ENCODE measurements at places on chromosomes 6 and 20. TPM values are rescaled to one million over a fixed set of nuclear protein-coding genes. Genes with fewer than 3 reads are reported as not detected.

DNA sequence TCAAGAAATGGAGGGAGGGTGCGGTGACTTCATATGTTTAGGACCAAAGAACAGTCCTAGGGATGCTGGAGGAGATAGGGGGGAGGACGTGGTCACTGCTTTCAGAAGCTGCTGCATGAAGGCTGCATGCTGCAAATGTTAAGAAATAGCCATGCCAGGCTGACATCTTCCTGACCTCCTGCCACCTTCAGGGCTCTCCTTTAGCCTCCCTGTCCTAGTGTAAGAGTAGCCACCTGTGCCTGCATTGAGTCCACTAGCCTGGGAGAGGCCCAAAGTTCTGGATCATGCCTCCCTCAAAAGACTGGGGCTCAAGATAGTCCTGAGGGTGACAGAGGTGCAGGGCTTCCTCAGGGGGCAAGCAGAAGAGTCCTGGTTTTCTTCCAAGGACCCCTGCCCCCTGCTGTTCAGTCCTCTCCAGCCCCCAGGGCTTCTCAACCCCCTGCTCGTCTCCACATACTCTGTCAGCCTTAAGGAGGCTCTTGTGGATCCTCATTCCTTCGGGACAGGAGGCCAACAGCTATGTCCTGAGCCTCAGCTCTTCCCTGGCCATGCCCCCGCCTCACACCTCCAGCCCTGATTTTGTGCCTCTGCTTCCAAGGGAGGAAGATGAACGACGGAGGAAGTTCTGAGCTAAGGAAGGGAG, 96.3 kb downstream of the MRPL14 start:
- no peak for DNase-seq

DNA sequence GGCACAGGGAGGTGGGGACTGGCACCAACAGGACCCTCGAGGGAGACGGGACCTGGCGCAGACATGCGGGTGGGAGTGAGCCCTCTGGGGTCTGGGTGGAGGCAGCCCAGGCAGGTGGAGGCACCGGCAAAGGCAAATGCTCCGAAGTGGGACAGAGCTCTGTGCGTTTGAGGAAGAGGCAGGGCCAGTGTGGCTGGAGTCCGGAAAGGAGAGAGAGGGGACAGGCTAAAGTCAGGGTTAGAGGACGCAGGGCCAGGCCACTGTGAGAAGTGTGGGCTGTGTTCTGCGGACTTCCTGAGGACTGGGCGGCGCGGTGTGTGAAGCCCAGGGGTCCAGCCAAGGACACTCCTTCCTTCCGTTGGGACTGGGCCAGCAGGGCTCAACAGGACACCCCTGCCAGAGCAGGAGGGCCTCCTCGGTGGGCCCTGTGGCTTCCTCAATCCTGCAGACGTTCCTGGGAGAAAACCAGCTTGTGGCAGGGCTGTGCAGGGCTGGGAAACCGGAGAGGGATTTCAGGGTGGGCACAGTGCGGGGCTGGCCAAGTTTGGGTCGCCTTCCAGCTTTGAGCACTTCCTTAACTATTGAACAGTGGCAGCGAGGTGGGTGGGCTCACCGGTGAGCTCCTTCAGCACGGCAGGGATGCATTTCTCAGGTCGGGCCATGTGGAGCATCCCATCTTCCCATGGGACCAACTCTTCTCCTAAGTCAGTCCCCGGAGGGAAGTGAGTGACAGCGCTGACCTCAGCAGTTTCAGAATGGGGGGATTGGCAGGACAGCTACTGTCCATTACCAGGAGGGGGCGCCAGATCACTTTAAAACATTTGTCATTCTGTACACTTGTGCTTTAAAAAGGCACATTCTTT, 22.5 kb downstream of the MOCS3 start:
- DNase-seq, result peak; percentile 62

- DNase-seq, result no peak
Observed at GRCh38 chr6:151992091-151992490, 184.6 kb downstream of the ESR1 start.

GRCh38 chr6:150905769-150906168, 40.3 kb downstream of the MTHFD1L start:
- DNase-seq, result no peak

DNA sequence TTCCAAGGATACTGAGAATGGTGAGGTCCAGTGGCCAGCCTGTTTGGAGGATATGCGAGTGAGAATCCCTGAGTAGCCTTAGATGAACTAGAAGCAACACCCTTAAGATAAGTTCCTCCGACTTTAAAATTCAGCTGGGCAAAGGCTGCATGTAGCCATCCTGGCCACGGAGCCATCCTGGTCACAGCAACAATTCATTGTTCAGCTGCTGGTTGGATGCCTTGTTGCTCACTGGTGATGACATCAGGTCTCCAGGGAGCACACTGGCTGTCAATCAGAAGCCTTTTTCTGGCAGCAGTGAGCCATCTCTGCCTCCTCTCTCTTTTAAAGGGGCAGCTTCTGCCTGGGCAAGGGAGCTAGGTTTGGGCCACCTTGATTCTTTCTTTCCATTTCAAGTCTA, 22.4 kb upstream of the RIMS4 start:
- peak; percentile 69 for DNase-seq

GRCh38 chr6:124812067-124812466, 150.2 kb upstream of the RNF217 start:
- DNase-seq, result no peak

DNA sequence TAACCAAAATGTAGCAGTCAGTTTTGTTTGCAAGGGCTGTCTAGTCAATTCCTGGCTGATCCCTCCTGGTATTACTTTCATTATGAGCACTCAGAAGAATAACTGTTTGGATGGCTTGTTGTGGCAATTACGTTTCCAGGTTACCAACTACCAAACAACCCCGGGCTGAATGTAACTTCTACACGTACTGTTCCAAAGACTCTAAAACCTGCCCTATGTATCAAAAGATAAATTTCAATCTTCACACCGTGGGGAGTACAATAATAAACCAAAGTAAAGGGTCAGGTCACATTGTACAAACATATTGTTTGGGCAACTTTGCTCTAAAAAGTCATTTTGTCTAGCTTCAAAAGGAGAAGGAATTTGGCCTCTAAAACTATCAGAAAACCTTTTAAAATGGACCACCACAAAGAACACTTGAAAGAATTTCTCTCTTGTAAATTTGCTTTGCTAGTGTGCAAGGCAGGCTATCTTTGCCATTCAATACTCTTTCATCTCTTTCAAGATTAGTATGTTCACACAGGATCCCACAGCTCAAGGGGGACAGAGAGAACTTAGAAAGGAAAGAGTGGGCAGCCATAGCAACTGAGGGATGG, 27.6 kb downstream of the DCDC2 start:
- no peak for DNase-seq

DNA sequence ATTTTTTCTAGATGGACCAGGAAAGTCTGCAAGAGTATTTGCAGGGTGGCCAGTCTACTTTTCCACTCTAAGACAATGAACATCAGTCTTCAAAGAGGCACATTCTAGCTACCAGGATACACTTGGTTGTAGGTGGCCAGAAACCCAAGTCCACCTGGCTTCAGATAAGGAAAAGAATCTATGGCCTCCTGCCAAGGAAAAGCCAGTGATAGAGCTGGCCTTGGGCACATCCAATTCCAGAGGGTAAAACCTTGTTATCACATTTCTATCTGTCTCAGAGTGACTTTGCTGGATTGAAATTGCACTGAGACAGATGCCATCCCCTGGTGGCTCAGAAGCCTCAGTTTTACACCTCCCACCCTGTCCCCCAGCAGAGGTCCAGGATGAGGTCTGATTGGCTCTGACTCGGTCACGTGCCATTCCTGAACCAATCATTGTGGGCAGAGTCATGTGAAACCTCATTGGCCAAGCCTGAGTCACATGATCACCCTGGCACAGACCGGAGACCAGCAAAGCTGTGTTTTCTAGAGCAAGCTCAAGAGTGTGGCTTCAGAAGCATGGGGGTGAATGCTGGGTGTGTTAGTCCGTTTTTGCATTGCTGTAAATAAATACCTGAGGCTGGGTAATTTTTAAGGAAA, 497.4 kb upstream of the SULF2 start:
- DNase-seq, result no peak

GRCh38 chr6:126091466-126091865, 105.1 kb downstream of the TRMT11 start:
- no peak for DNase-seq

GRCh38 chr6:43736211-43736786, 33.7 kb upstream of the VEGFA start:
- no peak for DNase-seq

GRCh38 chr20:43363506-43363905, 94.2 kb upstream of the SRSF6 start:
- DNase-seq, result no peak

DNA sequence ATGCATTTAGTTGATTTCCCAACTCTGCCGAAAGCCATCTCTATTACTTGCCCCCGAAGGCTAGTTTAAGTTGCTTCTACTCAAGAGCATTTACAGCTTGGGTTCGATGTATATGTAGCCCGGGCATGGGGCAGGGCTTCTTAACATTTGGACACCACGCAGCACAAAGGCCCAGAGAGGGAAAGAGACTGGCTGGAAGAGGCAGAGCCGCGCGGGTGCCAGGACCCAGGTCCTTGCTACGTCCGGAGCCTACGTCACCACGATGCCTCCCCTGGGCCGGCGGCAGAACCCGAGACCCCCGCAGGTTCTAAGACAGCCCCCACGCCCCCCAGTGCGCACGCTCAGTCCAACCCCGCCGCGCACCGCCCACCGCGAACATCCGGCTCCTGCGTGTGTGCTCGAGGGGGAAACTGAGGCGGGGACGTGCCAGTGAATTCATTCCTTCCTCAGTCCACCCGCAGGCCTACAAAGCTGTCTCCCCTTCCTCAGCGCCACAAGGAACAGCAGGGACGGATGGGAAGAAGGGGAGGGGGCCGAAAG, 367 bp upstream of the PCIF1 start:
- peak; percentile 83 for DNase-seq

DNA sequence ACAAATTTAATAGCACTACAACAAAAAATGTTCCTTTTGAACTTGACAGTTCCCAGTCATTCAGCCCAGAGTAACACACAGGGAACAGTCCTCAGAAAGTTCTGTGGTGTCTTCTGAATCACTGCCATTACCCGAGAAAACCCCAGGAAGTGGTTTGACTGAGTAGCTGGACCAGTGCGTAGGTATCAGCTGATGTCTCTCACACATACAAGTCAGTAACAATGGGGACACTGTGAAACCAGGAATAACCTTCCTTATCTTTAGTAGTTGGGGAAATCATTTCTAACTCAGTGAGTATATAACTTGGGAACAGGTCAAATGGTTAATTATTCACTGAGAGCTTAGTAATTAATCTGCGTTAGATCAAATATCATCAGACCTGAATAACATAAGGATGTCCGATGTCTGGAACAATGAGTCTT, 73.1 kb downstream of the HIVEP2 start:
- no peak for DNase-seq

GRCh38 chr20:53547664-53548239, 45.9 kb downstream of the ZNF217 start:
- peak; percentile 25 for DNase-seq

DNA sequence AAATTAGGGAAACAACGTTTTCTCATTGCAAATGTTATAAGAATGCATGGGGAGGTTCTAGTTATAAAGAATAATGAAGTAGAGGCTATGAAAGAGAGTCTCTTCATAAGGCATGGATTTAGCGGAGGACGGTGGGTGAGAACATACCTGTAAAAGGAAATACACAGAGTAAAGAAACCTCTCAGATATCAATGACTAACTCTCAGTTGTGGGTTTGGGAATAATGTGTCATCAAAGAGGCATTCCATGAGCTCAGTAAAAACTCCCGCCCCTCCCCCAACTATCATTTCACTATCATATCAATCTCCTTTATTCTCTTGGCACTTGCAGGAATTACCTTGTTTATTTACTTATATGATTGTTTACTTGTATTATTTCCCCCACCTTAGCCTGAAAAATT, 695.4 kb downstream of the PTPRT start:
- DNase-seq, result no peak

GRCh38 chr20:6115221-6115895, 7.5 kb downstream of the FERMT1 start:
- DNase-seq, result no peak

DNA sequence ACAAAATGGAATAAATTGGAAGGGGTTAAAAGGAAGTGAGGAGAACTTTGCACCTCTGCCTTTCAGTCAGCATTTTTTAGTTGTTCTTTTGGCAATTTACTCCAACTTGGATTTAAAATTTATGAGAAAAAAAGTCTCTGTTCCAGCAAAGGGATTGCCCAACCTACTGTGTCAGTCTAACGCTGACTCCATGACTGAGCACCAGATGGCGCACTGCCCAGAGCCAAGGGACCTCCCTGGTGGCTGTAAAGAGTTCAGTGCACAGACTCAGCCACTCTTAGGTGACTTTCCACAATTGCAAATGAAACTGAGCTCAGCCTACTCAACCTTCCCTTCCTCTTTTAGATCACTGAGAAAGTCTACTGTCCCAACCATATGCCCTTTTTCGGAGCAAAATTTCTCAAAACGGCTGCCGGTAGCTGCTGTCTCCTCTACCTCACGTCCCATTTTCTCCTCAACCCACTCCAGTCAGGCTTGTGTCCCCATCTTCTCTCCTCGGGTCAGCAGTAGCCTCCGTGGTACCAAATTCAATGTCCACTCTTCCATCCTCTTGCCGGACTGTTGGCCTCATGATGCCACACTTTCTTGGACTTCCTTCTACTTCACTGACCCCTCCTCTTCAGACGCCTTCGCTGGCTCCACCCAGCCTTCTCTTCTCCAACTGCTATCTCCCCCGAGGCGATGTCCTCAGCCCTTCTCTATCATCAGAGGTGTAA, 38.7 kb downstream of the GSTA2 start:
- DNase-seq, result peak; percentile 9

GRCh38 chr20:58950603-58951002, 30.5 kb upstream of the NELFCD start:
- no peak for DNase-seq

GRCh38 chr6:143697076-143697800, 19.5 kb downstream of the PHACTR2 start:
- DNase-seq, result no peak

DNA sequence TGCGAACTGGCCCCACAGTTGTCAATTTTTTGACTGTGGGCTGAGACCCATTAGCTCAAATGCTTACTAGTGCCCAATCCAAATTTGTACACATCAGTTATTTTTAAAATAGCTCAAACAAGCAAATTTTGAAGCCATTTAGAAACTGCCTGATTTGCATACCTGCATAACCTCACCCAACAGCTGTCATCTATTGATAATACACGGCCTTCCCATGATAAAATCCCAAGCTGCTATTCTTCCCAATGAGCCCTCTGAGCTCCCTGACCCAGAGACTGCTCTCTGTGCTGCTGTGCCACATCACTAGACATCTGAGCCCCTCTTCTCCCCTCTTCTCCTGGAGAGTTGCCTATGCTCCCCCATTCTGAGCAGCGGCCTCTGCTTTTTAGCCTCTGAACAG, 140.5 kb upstream of the EEF1E1 start:
- no peak for DNase-seq

APCDD1L gene
- total RNA-seq, result not detected

KCNK16 gene
- not detected for total RNA-seq

ABHD16B gene
- not detected for total RNA-seq

TCP11 gene
- not detected for total RNA-seq

SOBP gene
- 30.9 TPM for total RNA-seq

VWA7 gene
- 0.36 TPM for total RNA-seq

HUS1B gene
- total RNA-seq, result 3.8 TPM

PPP1R14C gene
- total RNA-seq, result 30.2 TPM

IL17A gene
- total RNA-seq, result not detected

DOP1A gene
- total RNA-seq, result 88.9 TPM

Measured in cerebellum (tissue), 4 donors.